ENCODE measurements at places on chromosomes 11 and 22.

DNA sequence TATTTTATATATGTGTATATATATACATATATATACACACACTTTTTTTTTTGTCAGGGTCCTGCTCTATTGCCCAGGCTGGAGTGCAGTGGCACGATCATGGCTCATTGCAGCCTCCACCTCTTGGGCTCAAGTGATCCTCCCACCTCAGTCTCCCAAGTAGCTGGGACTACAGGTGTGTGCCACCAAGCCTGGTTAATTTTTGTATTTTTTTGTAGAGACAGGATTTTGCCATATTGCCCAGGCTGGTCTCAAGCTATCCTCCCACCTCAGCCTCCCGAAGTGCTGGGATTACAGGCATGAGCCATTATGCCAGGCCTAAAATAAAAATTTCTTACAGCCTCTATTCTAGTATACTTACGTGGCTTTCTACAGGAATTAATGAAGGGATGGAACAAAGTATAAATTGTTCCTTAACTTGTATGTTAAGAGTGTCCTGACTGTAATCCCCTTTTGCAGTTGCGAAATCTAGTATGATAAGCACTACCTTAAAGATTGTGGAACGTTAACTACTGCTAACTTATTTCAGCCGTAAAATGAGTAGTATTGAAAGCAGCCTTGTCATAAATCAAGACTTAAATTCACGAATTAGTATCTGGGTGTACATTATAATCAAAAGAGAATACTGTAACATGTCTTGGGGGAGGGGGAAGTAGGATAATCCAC is 2.1 kb downstream of the TRAF6 start:
- DNase-seq = no peak

GRCh38 chr22:28917747-28918549 is 34.6 kb downstream of the ZNRF3 start:
- DNase-seq = no peak

DNA sequence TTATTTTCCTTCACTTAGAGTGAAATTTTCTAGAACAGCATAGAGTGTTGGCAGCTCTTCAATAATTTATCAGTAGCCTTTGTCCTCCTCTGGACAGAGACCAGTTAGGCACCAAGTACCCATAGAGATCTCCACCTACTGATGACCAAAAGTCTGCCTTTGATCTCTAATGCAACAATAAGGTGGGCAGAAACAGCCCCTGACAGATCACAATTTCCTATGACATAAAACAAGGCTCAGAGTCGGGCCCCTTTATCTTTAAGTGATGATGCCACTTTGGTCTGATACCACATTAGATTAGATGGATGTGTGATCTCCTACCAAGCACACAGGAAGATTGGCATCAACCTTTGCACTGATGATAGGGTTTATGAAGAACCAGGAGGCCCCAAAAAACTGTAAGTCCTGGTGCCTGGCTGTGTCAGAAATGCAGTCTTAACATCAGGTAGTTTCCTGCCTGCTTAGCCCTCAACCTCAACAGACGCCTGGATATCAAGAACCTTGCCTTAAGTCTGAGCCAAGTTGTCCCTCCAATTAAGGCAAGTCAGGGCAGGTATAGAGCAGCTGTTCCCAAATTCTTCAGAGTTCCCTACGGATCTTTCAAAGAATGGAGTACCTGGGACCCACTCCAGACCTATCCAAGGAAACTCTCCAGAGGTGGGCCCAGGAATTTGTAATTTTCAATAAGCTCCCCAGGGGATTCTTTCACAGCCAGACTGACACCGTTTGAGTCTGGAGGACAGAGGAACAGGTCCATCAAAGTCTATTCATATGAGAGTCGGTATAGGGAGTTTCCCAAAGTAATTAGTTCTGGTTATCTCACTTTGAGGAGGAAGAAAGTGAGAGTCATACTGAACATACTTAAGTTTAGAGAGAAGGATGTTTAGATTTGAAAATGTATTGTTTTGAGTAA is 30.6 kb upstream of the TMPRSS4 start:
- DNase-seq = no peak

DNA sequence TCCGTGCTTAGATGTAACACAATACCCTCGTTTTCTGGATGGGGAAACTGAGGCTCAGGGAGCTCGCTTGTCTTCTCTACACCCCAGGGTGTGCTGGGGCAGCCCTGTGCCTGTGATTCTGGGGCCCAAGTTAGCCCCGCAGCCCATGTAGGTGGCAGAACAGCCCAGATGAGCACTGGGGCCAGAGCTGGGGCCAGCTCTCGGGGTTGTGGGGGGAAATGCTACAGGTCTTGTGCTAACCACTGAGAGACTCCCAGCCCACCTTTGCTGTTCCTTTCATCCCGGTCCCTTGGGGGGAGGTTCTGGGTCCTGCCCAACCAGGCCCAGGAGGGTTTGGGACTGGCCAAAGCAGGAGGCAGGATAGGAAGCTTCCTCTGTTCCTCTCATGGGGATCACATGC is 13.5 kb downstream of the MYEOV start:
- no peak for DNase-seq

- DNase-seq = no peak
These were observed 42.1 kb downstream of the PAX6 start for GRCh38 chr11:31768749-31769640.

DNA sequence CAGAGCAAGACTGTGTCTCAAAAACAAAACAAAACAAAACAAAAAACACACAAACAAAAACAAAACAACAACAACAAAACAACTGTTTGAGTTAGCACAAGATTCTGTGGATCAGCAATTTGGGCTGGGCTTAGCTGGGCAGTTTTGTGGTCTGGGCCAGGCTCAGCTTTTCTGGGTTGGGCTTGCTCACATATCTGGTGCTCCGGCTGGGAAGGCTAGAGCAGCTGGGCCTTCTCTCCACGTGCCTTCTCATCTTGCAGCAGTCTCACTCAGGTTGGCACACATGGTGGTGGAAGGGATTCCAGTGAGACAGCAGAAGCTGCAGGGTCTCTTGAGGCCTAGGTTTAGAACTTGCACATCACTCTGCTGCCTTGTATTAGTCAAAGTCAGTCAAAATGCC is 35.7 kb downstream of the EIF3F start:
- no peak for DNase-seq

GRCh38 chr11:35654711-35655110 is 7.9 kb upstream of the TRIM44 start:
- DNase-seq = no peak

GRCh38 chr11:9575260-9576240 is 2.1 kb downstream of the WEE1 start:
- no peak for DNase-seq

DNA sequence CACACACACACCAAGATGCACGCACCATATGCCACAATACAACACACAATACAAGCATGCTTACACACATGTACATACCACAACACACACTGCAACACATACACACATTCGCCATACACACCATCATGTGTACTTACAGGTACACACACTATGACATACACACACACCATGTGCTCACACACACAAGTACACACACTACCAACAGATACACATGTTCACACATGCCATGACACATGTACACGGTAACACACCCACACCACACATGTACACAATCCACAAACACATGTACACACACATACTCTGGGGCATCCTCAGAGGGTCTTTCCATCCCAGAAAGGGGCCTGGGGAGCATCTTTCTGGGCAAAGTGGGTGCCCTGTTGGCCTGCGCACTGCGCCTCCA is 82.2 kb downstream of the ST3GAL4 start:
- DNase-seq = no peak
